GM03348 (cell line): ENCODE measurements at places on chromosomes 4 and X.

DNA sequence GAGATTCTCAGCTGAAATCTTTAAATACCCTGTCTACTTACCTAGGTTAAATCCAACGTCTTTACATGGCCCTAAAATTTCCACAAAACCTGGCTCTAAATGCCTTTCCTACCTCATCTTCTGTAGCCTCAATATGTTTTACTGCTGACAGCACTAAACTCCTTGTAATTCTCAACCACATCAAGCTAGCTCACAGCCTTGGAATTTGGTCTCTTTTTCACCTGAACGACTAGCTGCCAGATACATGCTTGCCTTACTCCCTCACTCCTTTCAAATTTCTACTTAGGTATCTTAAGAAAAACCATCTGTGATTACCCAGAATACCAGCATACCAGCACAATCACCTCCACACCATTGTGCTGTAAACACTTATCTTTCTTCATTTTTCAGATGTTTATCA, 635.6 kb upstream of the PCDH10 start:
- no peak for DNase-seq

DNA sequence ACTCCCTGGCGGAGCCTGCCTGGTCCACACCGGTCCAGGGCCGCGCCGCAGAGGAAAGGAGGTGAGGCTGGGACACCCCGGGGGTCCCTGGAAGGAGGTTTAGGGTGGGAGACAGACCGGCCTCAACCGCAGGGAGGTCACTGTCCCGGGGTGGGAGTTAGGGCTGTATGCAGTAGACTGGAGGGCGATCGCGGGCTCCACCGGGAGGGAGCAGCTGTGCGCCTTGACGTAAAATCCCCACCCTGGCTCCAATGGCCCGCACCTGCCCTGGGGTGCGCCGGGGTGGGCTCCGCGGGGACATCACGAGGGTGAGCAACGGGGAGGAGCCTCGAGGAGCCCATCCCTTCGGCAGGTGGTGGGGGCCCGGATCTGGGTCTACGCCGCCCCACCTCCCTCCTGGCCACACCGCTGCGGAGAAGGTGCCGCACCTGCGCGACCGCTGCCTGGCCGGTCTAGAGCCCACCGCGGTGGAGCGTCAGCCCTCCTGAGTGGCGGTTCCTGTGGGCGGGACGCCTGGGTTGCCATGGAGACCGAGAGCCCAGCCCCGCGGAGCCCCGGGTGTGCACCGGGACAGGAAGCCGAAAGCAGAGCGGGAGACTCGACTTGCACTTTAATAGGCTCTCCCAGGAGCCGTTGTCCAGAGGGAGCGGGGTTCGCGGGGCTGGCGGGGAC, 105.1 kb downstream of the ADRA2C start:
- DNase-seq = peak; percentile 55

- DNase-seq = no peak
Measured at GRCh38 chr4:93066749-93067148, 761.8 kb upstream of the ATOH1 start.

DNA sequence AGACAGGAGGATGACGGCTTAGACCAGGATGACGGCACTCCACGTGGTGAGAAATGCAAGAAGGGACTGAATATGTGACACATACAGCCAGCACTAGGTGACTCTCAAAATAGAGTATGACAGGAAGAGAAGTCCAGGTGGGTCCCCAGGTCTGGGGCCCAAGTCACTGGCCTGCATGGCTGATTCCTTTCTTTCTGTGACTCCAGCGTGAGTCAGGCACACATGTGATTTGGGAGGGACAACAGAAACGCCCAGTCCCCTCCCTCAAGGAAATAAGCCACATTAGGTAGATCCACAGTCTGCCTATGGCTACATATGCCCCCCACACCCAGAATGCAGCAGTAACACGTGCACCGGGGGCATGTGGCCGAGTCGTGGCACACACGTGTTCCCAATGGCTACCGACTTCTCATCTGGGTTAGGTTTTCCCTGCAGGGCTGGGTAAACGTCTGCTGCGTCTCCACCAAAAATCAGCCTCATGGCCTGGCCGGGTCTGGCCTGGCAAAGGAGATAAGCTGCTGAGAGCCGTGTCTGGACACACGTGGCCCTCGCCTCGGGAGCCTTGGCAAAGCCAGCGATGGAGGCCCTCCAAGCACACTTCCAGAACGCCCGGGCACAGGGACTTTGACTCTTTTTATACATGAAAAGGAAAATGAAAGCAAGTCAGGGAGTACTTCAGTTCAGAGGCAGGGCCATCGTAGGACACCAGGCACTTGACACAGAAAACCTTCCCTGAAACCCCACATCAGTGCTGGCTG, 19.3 kb downstream of the SEL1L3 start:
- peak; percentile 51 for DNase-seq

DNA sequence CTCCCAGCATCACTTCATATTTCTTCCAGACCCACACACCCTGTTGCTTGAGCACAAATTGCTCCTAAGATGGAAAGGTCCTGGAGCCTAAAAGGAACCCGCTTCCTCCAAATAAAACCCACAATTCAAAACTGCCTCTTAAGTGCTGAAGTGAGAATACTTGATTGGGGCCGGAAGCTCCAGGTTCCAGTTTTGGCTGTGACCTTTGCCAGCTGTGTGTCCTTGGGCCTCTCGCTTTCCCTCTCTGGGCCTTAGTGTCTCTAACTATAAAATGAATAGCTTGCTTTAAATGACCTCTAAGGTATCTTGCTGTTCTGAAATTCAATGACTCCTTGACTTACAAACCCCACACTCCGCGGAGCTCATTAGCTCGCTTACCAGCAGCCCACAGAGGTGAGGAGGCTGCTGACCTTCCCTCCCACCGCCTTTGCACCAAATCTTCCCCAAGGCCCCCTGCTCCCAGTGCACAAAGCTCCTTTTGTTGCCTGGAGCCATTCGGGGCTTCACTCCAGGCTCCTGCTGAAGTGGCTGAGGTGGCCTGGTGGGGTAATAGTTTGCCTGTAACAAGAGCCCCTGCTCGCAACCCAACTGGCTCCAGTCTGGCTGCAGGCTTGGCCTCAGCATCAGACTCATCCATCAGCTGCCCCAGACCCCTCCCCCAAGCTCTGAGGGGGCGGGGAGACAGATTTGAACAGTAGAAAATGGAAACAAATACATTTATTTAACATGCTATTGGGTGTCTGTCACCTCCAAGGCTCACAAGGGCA, 21.8 kb downstream of the STARD8 start:
- no peak for DNase-seq

DNA sequence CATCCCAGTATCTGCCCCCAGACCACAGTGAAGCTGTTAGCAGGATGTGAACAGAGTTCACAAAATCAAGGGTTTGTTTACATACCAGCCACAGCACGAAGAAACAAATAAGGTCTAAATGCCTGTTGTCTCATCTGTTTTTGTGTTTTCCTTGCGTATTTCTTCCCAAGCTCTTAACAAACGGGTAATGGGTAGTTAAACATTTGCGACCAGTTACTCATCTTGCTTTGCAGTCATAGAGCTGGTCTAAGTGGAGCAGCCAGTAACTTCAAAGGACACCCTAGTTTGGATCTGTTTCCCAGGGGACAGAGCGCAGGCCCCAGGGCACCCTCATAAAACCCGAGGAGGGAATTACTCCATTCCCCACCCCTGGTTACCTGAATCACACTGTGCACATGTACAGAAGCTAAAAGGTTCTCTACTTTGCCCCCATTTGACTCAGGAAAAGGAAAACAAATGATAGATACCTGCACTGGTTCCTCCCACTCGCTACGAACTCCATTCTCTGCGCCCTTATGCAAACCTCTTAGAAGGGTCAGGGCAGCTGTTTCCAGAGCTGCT, 68.8 kb downstream of the MAML3 start:
- no peak for DNase-seq

DNA sequence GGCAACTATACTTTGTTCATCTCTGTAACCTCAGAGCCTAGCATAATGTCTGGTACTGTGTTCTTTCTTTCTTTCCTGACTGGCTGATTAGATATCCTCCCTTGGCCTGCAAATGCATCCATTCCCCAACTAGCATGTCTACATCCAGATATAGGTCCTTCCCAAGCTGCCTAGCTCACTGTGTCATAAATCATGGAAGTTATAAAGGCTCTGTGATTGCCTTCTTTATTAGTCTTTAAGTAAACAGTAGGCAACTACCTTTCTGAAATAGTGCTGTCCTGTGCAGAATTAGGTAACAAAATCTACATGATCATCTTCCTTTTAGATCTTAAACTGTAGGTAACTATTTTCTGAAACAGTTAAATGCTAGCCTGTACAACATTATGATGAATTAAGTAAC, 224.5 kb downstream of the DLG3 start:
- DNase-seq = no peak

- peak; percentile 7 for DNase-seq
Measured at GRCh38 chr4:120557372-120557771, 365.2 kb downstream of the PRDM5 start.

DNA sequence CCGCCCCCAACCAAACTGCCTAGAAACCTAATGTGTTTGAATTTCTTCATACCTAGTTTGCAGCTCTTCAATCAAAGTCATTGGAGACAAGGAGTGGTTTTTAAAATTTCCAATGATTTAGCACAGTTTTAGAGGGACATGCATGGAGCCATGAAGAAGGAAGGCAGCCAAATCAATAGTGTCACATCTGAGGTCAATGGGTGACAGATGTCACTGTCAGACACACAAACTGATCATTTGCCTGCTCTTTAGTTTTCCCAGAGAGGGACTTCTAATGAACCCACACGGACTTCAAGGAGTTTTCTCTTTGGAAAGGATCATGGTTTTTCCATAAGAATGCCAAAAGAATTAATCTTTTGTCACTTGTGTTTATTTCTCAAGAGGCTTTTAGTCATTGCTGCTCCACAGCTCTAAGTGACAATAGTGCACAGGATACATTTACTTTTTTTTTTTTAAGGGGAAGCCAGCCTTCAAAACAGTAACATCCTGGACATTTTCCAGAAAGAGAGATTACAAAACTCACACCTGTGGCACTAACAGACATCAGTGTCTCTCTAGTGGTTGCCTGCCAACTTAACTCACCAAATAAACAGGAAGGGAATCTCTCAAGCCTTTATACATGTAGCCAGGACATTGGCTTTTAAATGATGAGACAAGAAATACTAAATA, 251.1 kb upstream of the DIAPH2 start:
- no peak for DNase-seq

DNA sequence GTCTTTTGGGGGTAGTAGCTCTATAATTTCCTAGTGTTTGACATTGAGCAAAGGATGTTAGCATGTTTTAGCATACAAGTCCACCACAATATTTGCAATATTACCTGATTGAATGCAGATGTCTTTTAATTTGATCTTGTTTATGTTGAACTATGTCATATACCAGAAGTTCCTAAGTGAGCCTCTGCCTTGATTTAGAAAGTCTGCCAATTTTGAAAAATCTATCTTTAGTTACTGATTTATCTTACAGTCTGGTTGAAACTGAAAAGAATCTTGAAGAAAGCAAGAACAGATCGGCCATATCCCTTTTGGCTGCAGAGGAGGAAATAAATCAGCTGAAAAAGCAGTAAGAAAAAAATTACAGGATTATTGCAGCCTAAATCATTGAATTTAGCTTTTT, 18.5 kb downstream of the SPATA18 start:
- no peak for DNase-seq

DNA sequence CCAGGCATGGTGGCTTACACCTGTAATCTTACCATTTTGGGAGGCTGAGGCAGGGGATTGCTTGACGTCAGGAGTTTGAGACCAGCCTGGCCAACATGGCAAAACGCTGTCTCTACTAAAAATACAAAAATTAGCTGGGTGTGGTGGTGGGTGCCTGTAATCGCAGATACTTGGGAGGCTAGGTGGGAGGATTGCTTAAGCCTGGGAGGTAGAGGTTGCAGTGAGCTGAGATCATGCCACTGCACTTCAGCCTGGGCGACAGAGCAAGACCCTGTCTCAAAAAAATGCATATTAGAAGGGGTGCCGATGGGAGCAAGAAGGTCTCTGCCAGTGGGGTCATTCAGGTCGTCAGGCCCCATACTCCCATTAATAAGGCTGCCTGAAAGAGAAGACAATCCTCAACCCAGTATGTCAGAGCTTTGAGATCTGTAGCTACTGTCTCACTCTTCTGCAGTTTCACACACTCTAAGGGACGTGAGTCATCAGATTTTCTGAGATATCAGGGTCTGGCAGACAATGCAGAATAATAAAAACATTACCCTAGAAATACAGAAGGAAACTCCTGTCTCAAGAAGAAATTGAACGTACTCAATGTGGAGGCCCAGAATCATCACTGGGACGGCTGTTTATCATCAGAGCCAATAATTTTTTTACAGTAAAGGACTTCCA, 176.7 kb upstream of the FAT1 start:
- peak; percentile 79 for DNase-seq

GRCh38 chr4:115357776-115358175, 244.4 kb upstream of the NDST4 start:
- no peak for DNase-seq

- DNase-seq = no peak
Measured at GRCh38 chr4:73855406-73855805, 2.3 kb downstream of the PF4V1 start.

- DNase-seq = no peak
Measured at GRCh38 chrX:2485789-2486345, 14.9 kb downstream of the DHRSX start.

- DNase-seq = no peak
Measured at GRCh38 chr4:90715242-90715641, 588.0 kb downstream of the CCSER1 start.

DNA sequence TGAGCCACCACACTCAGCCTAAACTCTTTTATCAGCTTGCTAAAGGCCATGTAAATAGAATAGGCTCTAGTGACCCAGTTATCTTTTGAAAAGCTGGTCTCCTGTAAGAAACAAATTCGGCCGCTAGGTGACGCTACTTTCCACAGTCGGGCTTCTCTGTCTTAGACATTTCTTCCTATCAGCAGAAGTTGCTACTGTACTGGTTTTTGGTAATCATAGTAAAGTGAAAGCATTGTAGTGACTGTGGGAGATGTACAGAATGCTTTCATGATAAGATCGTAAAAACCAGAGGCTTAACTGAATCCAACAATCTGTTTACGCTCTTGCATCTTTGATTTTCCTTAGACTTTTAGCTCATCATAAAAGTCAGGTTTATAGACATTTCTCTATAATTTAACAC, 82.6 kb downstream of the GK start:
- DNase-seq = peak; percentile 54

DNA sequence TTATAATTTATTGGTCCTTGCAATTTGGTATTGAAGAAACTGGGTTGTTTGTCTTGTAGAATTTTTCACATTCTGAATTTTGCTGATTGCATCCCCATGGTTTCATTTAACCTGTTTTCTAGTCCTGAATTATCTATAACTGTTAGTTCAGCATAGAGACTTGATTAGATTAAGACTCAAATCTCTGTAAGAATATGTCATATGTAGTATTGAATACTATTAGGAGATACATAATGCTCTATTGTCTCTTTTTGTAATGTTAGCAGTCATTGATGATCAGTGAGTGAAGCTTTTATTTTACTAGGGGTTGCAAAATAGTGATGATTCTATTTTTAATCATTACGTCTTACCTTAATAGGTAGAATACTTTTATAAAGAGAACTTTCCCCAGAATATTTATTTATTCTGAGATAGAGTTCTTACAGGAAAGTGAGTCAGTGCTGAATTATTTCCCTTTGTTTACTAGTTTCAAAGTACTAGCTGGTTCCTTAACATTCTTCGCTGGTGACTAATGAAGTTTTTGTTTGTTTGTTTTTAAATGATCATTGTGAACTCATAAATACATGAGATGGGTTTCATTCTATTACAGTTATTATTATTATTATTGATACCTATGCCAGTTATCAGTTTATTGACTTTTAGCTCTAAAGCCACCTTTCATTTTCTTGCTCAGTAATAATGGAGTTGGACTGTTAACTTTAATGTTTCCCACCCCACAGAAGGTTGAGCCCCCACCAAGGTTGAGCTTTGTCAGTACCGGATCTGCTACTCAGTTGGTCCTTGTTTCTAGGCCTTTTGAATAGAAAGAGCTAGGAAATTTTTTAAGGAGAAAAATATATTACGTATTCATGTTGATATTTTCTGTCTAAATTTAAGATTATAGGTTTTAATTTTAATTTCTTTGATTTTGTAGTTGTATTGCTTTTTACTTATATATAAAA, 102.3 kb downstream of the LARP1B start:
- DNase-seq = peak; percentile 19
